ENCODE measurements at places on chromosomes 1 and 21.
A peak's percentile ranks its signal among the peaks of the same experiment; 100 is the strongest.

DNA sequence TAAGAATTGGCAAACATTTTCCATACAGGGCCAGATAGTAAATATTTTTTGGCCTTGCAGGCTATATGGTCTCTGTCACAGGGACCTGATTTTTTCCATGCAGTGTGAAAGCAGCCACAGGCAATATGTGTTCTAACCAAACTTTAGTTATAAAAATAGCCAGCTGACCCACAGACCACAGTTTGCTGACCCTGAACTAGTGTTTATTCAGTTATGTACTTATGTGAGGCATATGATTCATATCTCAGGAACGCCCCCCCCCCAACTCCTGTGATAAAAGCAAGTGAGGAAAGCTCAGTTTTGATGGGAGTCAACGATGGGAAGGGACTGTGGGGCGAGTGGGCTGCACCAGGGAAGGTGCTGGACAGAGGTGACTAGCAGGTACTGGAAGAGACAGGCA, 80.1 kb downstream of the HMGB4 start:
- H3K4me1 ChIP-seq, result no peaks in the 10 kb centered on the region
- H3K27me3 ChIP-seq, result no peaks in the 10 kb centered on the region
- H3K4me3 ChIP-seq, result no peak overlapping the region
- no peak overlapping the region for H3K27ac ChIP-seq
- DNase-seq, result no peak

DNA sequence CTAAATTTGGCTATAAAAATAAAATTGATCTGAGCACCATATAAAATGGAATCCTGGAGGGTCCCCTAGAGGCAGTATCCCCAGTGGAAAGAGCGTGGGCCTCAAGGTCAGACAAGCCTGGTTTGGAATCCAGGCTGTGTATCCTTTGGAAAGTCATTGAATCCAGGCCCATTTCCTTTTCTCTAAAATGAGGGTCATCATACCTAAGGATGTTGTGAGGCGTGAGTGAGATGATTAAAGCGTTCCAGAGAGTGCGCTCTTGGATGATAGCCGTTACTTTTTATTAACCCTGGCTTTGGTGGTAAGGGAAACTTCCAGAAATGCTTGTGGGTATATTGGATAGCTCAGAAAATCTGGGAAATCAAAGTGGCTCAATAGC, 683 bp upstream of the ZNF436 start:
- DNase-seq, result no peak
- H3K27me3 ChIP-seq, result no peaks in the 10 kb centered on the region
- H3K4me1 ChIP-seq, result peaks cover 22% of the 10 kb centered on the region
- H3K4me3 ChIP-seq, result no peak overlapping the region
- H3K27ac ChIP-seq, result no peak overlapping the region

GRCh38 chr1:19617376-19617775, 26.7 kb upstream of the NBL1 start:
- peaks cover 16% of the 10 kb centered on the region for H3K4me1 ChIP-seq
- H3K4me3 ChIP-seq, result no peak overlapping the region
- DNase-seq, result no peak

DNA sequence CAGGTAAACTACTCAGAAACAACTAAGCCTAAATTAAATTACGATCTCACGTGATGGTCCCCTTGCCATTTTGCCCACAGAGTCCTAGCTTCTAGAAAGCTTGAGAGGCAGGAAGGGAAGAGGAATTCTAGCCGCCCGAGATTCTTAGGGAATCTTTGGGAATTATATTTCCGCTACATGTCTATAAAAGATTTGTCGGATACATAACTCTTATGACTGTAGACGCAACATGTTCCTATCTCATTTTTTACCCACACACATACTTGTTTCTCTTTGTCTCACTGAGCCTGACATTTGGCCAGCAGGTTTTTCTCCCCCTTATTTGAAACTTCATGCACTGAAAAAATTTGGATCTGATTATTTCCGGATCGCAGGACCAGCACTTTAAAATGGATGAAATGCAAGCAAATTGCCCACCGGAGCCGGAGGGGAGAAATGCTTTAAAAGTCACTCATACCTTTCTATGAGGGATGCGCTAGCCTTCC, 5.5 kb downstream of the GLIS1 start:
- H3K4me3 ChIP-seq, result no peak overlapping the region
- no peaks in the 10 kb centered on the region for H3K36me3 ChIP-seq
- H3K27me3 ChIP-seq, result peaks cover 34% of the 10 kb centered on the region
- no peak overlapping the region for H3K27ac ChIP-seq
- no peaks in the 10 kb centered on the region for H3K4me1 ChIP-seq

- peaks cover 9% of the 10 kb centered on the region for H3K36me3 ChIP-seq
- no peak for DNase-seq
- no peak overlapping the region for H3K4me3 ChIP-seq
- no peaks in the 10 kb centered on the region for H3K27me3 ChIP-seq
Observed at GRCh38 chr1:6790146-6790545, 4.9 kb downstream of the CAMTA1 start.

- no peaks in the 10 kb centered on the region for H3K27me3 ChIP-seq
- no peaks in the 10 kb centered on the region for H3K4me1 ChIP-seq
- no peaks in the 10 kb centered on the region for H3K36me3 ChIP-seq
- DNase-seq, result no peak
- H3K27ac ChIP-seq, result no peak overlapping the region
Observed at GRCh38 chr1:118479351-118479750, 294.3 kb upstream of the SPAG17 start.

GRCh38 chr1:204578867-204579664, 62.9 kb downstream of the MDM4 start:
- H3K36me3 ChIP-seq, result peaks cover 10% of the 10 kb centered on the region
- H3K27ac ChIP-seq, result peak overlapping the region; percentile 91
- H3K4me3 ChIP-seq, result peak overlapping the region; percentile 84
- no peaks in the 10 kb centered on the region for H3K27me3 ChIP-seq

Data from stimulated activated naive B cell treated with anti-CD40 and anti-IgM and Interleukin-4, amounts not matched to agents 10 μg/mL and 1 μg/mL and 100 μg/mL, for 72 hours (primary cell).